SK-N-SH treated with all-trans-retinoic acid at 6 μM for 48 hours (cell line): ENCODE measurements at places on chromosomes 3 and 15.

DNA sequence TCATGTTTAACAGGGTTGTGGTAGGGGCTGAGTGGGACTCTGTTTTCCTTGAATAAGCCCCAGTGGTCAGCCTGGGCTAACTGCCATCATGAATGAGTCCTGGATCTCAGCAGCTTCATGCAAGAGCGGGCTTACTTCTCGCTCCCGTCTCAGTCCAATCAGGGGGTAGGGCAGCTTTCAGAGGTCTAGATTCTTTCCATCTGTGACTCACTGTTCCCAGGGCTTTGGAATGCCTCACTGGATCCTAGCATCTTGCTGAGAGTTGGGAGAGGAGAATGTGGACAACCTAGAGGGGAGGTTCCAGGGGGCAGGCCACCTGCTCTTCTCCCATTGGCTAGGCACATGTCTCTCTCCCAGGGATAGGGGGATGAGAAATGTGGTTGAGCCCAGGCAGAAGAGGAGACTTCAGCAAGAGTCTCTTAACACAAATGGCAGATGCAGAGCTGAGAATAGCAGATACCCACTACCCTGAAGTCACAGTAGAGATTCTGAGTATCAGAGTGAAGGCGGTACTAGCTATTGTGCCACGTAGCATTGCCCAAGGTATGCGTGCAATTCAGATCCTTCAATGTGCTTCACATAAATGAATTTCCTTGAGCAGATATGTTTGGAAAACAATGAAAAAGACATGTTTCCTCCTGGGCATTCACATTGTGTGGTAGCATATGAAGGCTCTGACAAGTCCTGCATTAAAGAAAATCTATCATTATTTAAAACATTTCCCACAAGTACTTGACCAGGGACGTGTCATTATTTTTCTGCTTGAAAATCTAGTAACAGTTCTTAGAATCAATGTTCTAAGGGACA is 257.7 kb upstream of the PROK2 start:
- ATAC-seq: no peak

DNA sequence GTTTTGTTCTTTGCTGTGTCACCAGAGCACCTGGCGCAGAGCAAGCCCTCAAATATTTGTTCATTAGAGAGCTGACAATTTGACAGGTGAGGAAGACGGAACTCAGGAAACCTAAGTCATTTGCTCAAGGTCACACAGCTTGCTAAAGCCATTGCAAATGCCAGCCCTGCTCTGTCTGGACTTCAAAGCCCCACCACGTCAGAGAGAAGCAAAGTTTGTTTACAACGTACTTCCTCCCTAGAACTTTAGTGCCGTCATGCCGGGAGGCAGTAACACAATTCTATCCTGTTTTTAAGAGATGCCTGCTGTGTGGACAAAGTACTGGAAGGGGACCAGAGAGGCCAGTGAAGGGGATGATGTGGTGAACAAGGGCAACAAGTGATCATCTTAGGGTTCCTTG is 216.6 kb upstream of the PRICKLE2 start:
- ATAC-seq: no peak

DNA sequence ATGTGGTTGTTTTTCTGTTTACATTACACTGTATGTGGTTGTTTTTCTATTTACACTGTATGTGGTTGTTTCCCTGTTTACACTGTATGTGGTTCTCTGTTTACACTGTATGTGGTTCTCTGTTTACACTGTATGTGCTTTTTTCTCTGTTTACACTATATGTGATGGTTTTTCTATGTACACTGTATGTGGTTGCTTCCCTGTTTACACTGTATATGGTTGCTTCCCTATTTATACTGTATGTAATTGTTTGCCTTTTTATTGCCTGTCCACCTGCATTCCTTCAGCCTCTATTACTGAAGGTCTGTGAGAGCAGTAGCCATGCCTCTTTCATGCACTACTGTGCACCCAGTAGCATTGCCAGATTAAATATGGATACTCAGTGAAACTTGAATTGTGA is 94.3 kb downstream of the MITF start:
- no peak for ATAC-seq

- no peak for ATAC-seq
These were observed 42.2 kb downstream of the MUC4 start for GRCh38 chr3:195769551-195769950.

GRCh38 chr3:18211116-18211515 is 214.0 kb downstream of the SATB1 start:
- ATAC-seq: no peak

DNA sequence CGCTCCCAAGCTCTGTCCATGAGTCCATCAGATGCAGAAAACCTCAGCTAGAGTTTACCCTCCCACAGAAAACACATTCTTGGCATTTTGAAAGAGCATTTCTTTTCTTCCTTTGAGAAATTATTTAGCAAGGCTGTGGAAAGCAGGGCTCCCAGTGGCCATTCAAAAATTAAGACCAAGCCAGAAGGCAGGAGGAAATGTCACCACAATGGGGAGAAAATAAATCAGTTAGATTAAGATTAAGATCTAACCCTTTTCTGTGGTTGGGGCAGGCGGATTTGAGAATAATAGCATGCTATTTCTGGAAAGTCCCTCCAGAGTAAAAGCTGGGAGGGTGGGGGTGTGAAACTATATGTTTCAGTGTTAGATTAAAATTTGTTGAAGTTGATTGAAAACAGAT is 20.2 kb downstream of the LRIG1 start:
- no peak for ATAC-seq

DNA sequence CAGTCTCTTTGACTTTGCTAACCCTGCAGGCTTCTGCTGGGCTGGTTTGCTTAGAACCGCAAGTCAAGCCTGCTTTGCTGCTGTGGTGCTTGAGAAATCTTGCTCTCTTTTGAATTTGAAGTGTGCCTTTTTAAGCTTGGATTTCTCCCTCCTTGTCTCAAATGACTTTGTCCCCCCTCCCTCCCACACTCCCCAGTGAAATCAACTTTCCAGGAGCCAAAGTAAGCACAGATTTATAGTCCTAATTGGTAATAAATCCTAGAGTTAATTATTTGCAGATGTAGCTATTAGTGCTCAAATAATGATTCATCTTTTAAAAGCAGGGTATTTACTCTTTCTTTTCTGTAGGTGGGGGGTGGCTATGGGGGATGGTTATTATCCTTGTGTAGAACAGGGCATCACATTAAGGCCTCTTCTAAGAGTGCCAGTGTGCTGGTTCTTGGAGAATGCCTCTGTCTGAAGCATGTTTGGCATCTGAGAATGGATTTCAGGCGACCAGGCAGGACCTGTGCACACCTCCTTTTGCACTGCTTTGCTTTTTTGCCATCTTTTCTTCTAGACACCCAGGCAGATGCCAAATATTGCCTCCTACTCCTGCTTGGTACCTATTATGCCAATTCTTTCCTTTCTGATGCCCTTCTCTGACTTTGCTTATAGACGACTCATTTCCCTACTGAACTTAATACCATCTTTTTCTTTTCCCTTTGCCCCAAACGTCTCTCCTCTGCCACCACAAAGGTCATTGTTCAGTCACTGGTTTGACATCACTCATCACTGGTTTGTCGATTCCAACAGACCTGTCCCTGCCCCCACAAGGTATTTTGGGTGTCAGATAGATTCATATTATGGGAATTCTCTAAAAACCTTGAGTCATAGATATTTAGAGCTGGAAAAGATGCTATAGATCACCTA is 50.7 kb downstream of the CLDN11 start:
- peak; percentile 89 for ATAC-seq

GRCh38 chr15:70762469-70763119 is 764 bp downstream of the UACA start:
- peak; percentile 37 for ATAC-seq

DNA sequence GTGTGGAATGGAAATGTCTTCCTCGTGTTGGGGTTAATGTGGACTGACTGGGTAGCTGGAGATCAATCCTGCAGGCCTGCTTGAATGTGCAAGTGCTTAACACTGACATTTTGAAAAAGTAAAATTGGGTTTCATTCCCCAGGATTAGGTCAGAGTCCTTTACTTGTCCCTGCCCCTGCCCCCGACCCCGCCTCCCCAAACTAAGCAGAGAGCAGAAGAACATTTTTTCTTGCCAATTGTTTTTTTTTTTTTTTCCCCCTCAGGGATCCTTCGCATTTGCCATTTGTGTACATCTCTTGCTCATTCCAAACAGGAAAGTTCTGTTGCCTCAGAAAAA is 147.0 kb upstream of the NR2F2 start:
- ATAC-seq: no peak

DNA sequence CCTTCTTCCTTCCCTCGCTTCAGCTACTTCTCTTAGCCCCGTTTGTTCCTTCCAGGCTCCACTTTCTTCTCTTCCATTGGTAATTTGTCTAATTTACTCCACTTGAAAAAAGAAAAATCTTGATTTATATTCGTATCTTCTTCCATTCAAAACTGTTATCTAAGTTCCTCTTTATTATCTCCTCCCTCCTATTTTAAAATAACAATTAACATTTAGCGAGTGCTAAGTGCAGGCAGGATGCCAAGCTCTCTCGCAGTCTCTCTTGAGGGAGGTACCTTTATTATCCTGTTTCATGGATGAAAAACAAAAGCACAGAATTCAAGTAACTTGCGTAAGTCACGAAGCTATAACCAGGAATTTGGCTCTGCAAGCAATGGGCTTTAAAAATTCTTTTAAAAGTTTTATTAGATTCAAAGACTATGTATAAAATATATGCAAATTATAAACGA is 418.9 kb upstream of the NAALADL2 start:
- ATAC-seq: no peak; the same call in 2 of the 3 replicates

- ATAC-seq: no peak
These were observed 307.0 kb upstream of the THBS1 start for GRCh38 chr15:39273717-39274411.

- peak; percentile 5; the same call in 1 of the 3 replicates for ATAC-seq
These were observed 3.9 kb downstream of the FOXL2 start for GRCh38 chr3:138942861-138943623.

- no peak for ATAC-seq
These were observed 162.9 kb downstream of the NSMCE3 start for GRCh38 chr15:29106551-29107290.

DNA sequence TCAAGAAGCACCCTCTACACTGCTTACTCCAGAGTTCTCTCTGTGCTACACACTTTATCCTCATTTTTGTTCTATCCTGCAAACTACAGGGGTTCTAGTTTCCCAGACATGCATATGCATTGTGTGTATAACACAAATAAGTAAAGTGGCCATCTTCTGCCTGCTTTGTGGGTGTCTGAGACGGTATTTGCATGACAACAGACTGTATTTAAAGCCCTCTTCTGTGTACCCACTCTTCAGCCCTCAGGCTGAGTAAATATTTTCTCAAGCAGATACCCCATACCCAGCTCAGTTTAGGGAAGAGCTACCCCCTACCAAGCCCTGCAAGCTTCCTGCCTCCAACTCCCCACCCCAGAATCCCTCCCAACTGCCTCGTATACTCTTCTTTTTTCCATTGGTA is 31.7 kb downstream of the SYNPR start:
- no peak for ATAC-seq

GRCh38 chr15:43792761-43793476 is 799 bp downstream of the SERF2 start:
- ATAC-seq: peak; percentile 12

GRCh38 chr3:109943181-109943580 is 605.8 kb upstream of the DPPA4 start:
- ATAC-seq: peak; percentile 40; the same call in 2 of the 3 replicates

DNA sequence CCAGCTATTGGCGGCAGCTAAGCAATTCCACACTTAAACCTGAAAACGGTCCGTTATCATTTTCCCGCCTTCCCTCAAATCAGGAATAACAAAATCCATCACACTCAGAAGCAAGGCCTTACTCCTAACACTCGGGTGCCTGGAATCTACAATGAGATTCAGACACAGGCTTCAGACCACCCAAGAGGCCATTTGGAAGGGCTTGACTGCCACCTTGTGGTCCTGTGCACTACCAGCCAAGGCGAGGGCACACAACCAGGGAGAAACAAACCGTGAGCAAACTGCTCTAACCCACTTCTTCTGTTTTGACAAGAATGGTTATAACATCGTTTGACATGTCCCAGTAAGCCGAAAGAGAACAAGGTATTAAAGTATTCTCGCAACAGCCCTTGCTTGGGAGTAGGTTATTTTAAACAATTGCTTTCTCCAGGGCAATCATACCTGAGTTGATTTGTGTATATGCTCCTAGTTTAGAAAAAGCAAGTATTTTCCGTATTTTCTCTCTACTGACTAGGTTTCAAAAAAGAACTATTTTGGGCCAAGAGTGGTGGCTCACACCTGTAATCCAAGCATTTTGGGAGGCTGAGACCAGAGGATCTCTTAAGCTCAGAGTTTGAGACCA is 40.1 kb upstream of the TAFA4 start:
- ATAC-seq: peak; percentile 99

- peak; percentile 70 for ATAC-seq
These were observed 26.9 kb downstream of the PHC3 start for GRCh38 chr3:170154569-170155143.

DNA sequence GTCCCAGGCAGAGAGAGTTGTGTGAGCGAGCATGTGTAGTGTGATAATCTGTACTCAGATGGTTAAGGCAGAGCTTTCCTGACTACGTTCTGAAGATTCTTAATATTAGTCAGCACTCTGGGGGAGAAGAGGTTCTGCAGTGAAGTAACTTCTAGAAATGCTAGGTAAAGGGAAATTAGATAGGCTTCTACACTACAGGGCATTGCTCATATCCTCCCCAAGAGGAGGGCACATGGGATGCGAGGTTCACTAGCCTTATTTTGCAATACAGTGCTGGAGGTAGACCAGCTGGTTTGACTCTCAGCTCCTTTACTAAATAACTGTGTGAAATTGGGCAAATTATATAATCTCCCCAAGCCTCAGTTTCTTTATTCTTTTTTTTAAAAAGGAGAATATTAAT is 300.3 kb upstream of the PDZRN3 start:
- no peak for ATAC-seq

GRCh38 chr3:30170681-30171438 is 435.5 kb upstream of the TGFBR2 start:
- ATAC-seq: no peak

- ATAC-seq: no peak
These were observed 222.1 kb upstream of the LMCD1 start for GRCh38 chr3:8279476-8279875.

DNA sequence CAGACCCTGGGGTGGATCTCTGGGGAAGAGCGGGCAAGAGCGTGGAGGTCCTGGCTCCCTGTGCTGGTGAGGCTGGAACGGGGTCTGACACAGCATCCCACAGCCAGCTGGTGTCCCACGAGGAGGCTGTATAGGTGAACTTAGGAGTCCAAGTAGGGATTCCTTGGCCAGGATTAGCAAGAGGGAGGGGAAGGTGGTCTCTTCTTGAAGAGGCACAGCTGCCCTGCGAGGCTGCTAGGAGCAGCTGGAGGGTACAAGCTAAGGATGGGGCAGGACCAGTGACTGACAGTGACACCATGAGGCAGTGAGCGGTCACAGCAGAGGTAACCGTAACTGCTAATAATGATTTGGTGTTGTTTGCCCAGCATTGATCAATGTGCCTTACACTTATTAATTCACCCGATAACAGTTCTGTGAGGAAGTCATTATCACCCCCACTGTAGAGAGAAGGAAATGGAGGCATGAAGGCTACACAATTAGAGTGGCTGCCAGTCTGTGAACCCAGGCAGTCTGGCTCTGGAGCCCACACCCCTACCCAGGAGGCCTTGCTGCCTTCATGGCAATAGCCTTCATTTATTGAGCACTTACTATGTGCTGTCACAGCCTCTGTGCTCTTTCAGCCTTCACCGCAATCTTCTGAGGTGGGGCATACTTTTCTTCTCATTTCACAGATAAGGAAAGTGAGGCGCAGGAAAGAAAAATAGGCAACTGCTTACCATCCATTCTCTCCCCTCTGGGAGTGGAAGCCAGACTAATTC is 59.4 kb downstream of the TMEM44 start:
- peak; percentile 84 for ATAC-seq

GRCh38 chr3:55947406-55947805 is 460.3 kb upstream of the WNT5A start:
- ATAC-seq: no peak

- no peak for ATAC-seq
These were observed 32.8 kb downstream of the XXYLT1 start for GRCh38 chr3:195238081-195238571.
